ENCODE measurements at places on chromosomes 2 and 18.

DNA sequence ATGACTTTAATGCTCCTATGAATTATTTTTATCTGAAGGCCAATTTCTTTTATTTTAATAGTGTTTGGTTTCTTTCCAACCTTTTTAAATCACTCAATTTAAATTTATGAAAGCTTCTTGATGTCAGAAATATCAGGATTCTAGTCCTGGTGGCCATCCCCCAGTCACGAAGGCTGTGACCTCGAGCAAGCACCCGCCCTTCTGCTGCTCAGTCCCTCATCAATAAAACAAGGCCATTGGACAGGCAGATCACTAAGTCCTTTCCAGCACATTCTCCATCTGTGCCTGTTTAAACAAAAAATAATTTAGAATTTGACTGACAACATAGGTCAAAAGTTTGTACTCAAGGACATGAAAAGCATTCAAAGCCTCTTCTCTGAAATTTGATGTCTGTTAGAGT lies 483.6 kb upstream of the VRK2 start:
- no peak for DNase-seq

GRCh38 chr2:17911491-17912260 lies 33.2 kb downstream of the KCNS3 start:
- no peak for DNase-seq

- DNase-seq, result no peak
These were observed 58.2 kb upstream of the NEUROD1 start for GRCh38 chr2:181738563-181738962.

- DNase-seq, result no peak
These were observed 181.4 kb upstream of the FN1 start for GRCh38 chr2:215617060-215617824.

GRCh38 chr2:237324405-237324831 lies 89.5 kb downstream of the COL6A3 start:
- peak; percentile 92 for DNase-seq

DNA sequence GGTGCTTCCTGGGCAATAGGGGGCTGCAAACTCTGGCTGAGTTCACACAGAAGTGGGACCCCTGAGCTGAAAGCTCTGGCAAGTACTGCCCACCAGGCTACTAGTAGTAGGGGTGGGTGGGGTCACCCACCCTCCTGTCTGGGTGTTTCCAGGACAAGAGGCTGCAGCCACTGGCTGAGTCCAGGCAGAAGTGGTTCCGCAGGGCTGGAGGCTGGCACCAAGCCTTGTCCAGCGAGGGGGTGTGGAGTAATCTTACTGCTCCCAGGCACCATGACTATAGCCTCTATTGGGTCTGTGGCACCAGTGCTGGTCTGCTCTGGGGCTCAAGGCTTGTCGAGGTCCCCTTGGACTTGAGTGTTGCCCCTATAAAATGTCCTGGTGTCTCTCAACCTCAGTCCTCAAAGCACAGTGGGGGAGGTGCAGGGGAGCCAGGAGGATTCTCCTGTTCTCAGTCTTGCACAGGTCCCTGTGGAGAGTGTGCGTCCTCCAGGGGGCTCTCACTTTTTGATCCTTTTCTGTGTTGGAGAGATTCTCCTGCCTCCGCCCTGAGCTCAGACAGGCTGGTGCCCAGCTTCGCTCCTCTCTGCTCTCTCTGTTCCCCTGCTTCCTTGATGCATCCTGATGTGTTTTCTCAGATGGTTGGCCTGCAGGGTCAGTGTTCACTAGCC lies 48.1 kb downstream of the NUP35 start:
- no peak for DNase-seq

GRCh38 chr2:223860809-223861738 lies 23.7 kb upstream of the AP1S3 start:
- DNase-seq, result peak; percentile 90

- DNase-seq, result no peak
These were observed 2.3 kb downstream of the FOSL2 start for GRCh38 chr2:28394997-28395333.

- peak; percentile 75 for DNase-seq
These were observed 76.8 kb downstream of the ALPK2 start for GRCh38 chr18:58552057-58552461.

- DNase-seq, result peak; percentile 73
These were observed 216.3 kb downstream of the RNF144A start for GRCh38 chr2:7133521-7133920.

DNA sequence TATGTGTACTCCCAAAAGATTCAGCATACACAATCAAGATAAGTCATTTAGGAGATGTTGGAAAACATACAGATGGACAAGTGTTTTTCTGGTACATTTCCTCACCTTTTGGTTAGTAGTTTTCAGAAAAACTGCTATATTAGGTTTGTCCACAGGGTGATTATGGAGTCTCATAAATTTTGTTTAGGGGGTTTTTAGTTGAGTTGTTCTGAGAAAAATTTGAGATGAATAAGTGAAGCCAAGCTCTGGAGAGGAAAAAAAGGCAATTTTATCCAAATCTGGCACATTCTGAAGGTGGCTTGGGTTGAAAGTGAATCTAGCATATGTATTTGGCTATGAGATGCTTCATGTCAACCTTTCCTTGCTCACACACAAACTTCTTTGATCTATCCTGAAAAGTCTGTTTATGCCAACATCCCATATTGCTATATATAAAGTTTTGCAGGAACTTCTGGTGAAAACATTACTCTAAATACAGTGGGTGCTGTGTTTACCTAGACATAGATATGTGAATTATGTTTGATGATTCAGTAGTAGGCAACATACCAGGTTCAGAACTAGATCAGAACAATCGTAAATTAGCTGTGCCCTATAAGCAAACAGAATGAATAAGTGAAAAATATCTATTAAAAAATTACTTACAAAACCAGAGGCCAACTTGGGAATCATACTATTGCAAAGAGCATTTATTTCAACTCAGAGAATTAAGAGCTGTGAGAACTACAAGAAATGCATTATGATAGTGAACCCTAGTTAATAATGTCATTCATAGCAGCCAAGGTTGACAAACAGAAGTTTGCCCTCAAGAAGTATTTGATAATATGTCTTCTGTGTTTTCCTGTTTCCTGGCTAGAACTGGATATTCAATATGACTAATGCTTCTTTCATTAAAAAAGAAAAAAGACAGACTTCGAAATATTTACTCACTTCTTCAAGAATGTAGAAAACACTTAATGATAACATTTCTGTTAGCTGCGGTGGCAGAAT lies 552.0 kb downstream of the IRS1 start:
- DNase-seq, result peak; percentile 5

- peak; percentile 30 for DNase-seq
These were observed 102.0 kb upstream of the LRATD1 start for GRCh38 chr2:14530506-14530905.

- no peak for DNase-seq
These were observed 43.6 kb upstream of the OTOS start for GRCh38 chr2:240183875-240184590.

DNA sequence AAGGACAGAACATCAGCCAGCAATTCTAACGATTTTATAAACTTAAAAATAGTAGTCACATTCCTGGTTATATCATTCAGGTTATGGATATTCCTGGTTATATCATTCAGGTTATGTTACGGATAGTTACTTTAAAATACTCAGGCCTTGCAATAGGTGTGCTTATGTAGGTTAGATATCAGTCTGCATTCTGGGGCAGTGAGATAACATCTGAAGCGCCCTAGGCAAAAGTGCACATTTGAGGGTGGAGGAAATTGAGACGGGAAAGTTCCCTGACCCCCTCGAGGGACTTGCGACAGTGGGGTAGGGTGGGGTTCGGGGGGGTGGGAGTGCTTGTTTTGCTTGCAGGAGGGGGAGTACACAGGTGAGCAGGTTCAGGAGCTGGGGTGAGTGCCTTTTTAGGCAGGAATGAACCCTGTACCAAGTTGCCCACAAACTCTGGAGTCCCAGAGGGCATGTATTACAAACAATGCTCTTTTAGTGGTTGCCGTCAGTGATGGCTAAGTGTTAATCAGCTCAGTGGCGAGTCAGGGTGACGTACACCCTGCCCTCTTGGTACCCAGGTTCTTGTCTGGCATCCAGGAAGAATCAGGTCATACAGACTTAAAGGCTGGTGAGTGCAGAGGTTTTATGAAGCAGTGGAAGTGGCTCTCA lies 31.8 kb downstream of the CREG2 start:
- DNase-seq, result no peak
